Pulmonary artery endothelial cell (primary cell): ENCODE measurements at places on chromosomes 7 and 10.

DNA sequence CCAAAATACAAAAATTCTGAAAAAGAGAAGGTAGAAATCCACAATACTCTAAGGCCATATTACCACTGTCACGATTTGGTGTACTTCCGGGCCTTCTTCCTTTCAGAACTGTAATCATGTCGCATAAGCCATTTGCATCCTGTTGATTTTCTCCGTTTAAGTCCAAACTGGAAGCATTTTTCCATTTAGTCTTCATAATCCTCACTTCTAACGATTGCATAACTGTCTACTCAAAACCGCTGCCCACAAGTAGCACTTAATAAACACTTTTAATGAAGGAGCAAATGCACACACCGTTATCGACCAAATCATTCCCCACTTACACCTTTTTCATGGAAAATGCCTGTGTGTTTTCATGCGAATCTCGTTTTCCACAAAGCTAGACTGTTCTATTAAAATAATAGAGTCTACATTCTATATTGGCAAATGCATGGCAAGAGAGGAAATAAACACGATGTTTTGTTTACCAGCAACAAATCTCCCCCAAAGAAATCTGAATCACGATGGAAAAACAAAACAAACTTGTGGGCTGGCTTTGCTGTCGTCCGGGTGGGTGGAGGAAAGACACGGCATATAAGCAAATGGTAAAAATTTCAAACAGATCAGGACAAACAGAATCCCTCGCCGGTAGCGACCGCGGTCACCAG is 1.0 kb downstream of the ATE1 start:
- no peak for DNase-seq

DNA sequence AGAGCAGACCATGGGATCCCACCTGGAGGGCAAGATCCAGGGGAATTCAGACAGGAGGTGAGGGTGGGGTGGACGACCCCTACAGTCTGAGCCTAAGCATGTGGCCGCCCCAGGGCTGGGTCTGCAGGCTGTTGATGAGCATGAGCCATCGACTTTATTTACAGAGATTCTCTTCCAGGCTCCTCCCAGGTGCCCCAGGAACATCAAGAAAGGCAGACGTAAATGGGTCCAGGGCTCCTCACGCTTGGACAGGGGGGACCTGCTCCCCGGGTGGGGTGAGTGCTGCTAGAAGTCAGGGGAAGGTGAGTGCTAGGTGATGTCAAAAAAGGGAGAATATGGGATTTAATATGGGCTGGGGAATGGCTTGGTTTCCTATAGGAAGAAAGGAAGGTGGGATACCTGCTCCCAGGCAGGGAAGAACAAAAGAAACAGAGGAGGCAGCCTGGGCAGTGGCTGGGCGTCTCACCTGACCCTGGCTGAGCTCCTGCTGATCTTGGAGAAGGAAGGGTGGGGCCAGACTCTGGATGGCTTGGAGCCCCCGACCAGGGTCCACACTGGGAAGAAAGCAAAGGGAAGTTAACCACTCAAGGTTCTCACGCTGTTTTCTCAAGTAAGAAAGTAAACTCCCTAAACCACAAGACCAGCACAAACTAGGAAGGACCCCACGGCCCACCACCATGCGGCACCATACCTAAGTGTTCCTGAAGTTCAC is 162.1 kb upstream of the SHH start:
- no peak for DNase-seq

GRCh38 chr7:38318803-38319416 is 45.5 kb upstream of the TARP start:
- DNase-seq, result peak; percentile 41

GRCh38 chr10:98269435-98269912 is 1.5 kb upstream of the LOXL4 start:
- DNase-seq, result no peak

DNA sequence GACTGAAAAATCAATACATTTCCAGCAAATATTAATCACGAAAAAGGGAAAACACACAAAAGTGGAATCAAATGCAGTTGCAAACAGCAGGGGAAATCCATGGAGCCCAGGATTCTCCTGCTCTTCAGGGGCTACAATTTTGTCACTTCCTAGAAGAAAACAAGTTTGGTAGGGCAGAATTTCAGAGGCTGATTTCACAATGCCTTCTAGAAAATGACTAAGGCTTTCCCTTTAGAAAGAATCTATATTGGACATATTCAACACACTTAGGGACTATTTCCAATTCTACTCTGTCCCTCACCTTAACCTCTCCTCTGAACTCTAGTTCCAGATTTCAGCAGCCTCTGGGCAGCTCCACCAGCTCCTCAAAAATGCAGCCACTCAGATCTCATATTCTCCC is 111.3 kb downstream of the HECTD2 start:
- no peak for DNase-seq

DNA sequence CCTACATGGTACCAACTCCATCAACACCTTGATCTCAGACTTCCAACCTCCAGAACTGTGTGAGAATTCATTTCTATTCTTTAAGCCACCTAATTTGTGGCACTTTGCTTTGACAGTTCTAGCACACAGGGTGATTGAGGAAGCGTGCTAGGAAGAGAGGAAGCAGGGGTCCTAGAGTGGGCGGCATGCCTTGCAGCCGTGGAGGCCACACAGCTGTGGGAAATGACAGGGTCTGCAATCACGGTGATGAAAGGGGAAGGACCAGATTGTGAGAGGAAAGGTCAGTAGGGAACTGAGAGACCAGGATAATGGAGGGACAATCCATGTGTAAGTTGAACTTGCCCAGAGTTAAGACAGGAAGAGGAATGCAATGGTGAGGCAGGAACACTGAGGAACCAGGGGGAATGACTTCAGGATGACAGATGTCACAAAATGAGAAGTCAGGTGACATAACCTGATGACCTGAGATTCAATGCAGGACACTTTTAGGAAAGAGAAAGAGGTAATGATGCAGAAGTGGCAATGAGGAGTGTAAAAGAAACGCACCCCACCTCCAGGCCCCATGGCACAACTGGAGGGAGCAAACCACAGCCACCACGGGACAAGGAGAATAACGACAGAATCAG is 87.3 kb upstream of the PIK3CG start:
- no peak for DNase-seq

DNA sequence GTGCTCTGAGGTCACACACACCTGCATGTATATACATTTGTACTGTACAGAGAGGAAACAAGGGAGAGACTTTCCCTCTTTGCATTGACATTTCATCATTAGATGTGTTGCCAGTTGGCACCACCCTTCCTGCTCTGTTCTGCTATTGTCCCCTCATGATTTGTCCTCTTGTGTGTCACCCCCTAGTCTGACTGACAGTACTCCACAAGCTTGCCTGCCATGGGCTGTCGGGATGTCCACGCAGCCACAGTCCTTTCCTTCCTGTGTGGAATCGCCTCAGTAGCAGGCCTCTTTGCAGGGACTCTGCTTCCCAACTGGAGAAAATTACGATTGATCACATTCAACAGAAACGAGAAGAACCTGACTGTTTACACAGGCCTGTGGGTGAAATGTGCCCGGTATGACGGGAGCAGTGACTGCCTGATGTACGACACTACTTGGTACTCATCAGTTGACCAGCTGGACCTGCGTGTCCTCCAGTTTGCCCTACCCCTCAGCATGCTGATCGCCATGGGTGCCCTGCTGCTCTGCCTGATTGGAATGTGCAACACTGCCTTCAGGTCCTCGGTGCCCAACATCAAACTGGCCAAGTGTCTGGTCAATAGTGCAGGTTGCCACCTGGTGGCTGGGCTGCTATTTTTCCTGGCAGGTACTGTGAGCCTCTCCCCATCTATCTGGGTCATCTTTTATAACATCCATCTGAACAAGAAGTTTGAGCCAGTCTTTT is 9.4 kb downstream of the CLDN12 start:
- no peak for DNase-seq

- DNase-seq, result no peak
Measured at GRCh38 chr7:63953181-63953580, 45.5 kb upstream of the ZNF722 start.

GRCh38 chr7:90621747-90622140 is 25.6 kb downstream of the CDK14 start:
- DNase-seq, result no peak

DNA sequence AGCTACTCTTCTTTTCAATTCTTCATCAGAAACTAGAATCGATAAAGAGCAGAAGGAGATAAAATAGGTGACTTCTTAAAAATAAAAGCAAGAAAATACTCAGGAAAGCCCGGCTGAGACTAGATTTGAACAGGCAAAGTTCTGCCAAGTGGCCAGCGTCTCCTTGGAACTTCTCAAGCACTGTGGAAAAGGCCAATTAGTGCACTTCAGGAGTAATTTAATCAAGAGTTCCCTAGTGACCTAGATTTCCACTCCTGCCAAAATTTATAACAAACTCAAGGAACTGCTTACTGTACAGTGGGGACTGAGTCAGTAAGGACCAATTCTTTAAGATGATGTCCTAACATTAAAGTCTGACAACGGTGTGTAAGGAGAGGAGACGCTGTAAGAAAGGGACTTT is 57.3 kb downstream of the CHCHD3 start:
- DNase-seq, result no peak

DNA sequence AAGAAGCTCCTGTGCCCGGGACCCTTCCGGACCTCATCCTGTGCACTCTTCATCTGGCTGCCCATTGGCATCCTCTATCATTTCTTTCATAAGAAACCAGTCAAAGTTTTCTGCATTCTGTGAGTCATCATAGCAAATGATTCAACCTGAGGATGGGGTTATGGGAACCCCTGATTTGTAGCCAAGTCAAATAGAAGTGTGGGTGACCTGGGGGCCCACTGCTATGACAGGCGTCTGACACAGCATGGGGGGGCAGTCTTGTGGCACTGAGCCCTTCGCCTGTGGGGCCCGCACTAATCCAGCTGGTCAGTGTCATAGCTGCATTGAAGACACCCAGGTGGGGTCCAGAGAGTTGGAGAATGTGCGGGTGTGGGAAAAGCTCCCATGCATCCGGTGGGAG is 230.4 kb downstream of the USP6NL start:
- no peak for DNase-seq
